ENCODE measurements at places on chromosomes 12 and 14. TPM values are rescaled to one million over a fixed set of nuclear protein-coding genes. Genes with fewer than 3 reads are reported as not detected.
A peak's percentile ranks its signal among the peaks of the same experiment; 100 is the strongest.

DNA sequence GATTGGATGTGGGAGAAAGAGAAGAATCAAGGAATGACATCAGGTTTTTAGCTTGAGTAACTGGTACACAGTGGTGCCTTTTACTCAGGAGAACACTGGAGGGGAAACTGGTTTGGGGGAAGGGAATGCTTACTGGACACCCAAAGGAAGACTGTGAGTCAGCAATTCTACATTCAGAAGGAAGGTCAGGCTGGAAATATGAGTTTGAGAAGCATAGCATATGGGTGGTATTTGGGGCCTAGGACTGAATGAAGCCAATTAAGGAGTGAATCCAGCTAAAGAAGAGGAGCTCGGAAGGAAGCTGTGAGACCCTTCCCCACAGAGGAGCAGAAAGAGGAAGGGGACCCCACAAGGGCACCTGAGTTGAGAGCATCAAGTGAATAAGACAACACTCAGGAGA, 35.4 kb downstream of the DMAC2L start:
- no peaks in the 10 kb centered on the region for H3K27me3 ChIP-seq
- no peaks in the 10 kb centered on the region for H3K36me3 ChIP-seq
- H3K4me1 ChIP-seq, result peaks cover 16% of the 10 kb centered on the region
- no peak overlapping the region for H3K4me3 ChIP-seq

DNA sequence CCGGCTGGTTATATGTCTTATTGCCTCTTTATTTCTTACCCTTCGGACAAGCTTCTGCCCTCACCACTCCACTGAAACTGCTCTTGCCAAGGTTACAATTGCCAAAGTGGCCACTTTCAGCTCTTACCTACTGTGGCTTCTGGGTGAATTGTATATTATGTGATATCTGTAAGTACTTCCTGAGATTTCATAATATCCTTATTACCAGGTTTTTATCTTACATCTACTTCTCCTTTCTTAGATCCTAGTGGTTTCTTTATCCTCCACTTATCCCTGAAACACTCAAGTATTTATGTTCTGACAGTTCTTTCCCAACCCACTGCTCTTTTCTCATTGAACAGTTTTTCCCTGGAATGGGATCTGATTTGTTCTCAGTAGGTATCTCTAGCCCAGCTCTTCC, 10.5 kb downstream of the CELA1 start:
- H3K36me3 ChIP-seq, result no peaks in the 10 kb centered on the region
- no peaks in the 10 kb centered on the region for H3K27me3 ChIP-seq
- no peak overlapping the region for H3K4me3 ChIP-seq
- no peak overlapping the region for H3K27ac ChIP-seq

GRCh38 chr14:66643344-66643743, 135.4 kb downstream of the GPHN start:
- H3K4me1 ChIP-seq, result peaks cover 9% of the 10 kb centered on the region
- no peak for DNase-seq
- H3K36me3 ChIP-seq, result no peaks in the 10 kb centered on the region
- H3K4me3 ChIP-seq, result no peak overlapping the region
- no peaks in the 10 kb centered on the region for H3K27me3 ChIP-seq

GRCh38 chr12:92561543-92561899, 141.3 kb upstream of the PLEKHG7 start:
- H3K4me1 ChIP-seq, result peaks cover 5% of the 10 kb centered on the region
- no peak for DNase-seq
- no peaks in the 10 kb centered on the region for H3K27me3 ChIP-seq
- no peak overlapping the region for H3K27ac ChIP-seq
- H3K4me3 ChIP-seq, result no peak overlapping the region
- no peaks in the 10 kb centered on the region for H3K36me3 ChIP-seq

DNA sequence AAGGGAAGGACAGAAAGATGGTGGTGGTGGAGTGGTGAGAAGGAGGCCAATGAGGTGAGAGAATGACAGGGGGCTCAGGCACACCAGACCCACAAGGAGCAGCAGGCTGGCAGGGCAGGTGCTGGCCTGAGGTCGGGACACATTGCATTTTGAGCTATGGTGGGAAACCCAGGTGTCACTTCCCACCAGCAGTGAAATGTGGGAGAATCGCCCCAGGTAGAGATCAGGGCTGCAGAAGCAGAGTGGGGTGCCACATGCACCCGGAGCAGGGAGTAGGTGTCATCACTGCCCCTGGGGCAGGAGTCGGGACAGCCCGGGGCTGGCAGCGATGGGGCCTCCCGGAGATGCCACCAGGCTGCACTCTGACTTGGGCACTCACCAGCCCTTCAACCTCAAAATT, 315.8 kb downstream of the BCL11B start:
- no peak for DNase-seq
- H3K27me3 ChIP-seq, result no peaks in the 10 kb centered on the region
- peaks cover 11% of the 10 kb centered on the region for H3K4me1 ChIP-seq
- no peak overlapping the region for H3K4me3 ChIP-seq

DNA sequence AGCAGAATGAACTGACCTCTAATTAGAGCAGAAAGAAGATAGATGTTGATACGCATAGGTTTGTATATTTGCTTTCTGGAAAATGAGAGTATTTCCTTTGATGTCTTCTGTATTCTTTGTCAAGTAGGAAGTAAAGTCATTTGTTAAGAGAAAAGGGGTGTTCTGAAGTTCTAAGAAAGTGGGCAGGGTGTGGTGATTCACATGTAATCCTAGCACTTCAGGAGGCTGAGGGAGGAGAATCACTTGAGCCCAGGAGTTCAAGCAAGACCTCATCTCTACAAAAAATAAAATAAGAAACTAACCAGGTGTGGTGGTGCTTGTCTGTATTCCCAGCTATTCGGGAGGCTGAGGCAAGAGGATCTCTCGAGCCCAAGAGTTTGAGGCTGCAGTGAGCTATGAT, 2.8 kb downstream of the RHNO1 start:
- no peaks in the 10 kb centered on the region for H3K27me3 ChIP-seq
- H3K27ac ChIP-seq, result peak overlapping the region; percentile 79
- H3K36me3 ChIP-seq, result peaks cover 10% of the 10 kb centered on the region
- no peak for DNase-seq
- H3K4me3 ChIP-seq, result no peak overlapping the region

DNA sequence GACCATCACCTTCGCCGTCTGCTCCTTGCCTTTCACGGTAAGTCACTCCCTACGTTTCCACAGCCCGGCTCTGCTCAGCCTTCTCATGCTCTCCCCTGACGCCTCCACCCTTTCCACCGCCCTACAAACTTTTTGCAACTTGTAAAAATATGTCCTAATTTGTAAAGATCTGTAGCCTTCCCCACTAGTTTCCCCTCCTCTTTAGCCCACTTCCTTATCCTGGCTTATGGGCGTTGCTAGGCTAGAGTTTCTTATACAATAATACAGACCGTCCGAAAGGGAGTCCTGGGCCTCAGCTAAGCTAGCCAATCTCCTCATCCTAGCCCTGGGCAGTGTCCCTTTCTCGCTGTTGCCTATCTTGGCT, 1.2 kb downstream of the PTGER2 start:
- H3K36me3 ChIP-seq, result 0 out of 2 replicates have a peak, but pooled peaks cover 2% of the 10 kb centered on the region
- H3K27ac ChIP-seq, result no peak overlapping the region
- peak overlapping the region; percentile 93 for H3K4me3 ChIP-seq
- H3K4me1 ChIP-seq, result peaks cover 28% of the 10 kb centered on the region

DNA sequence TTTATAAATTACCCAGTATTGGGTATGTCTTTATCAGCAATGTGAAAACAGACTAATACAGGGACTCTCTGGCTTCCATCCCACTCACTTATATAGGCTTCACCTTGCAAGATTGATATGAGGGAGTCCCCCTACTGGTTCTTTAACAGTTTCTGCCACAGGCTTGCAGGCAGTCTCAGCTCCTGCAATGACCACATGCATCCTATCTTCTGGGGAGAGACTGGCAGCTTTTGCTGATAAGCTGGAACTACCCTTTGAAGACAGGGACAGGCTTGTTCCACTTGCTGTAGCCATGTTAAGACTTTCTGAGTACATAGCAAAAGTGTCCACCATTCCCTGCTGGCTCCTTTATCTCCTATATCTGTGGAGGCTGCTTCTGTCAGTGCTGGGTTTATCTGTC, 531.7 kb upstream of the FLRT2 start:
- H3K4me3 ChIP-seq, result no peak overlapping the region
- H3K4me1 ChIP-seq, result no peaks in the 10 kb centered on the region
- H3K27me3 ChIP-seq, result no peaks in the 10 kb centered on the region
- no peaks in the 10 kb centered on the region for H3K36me3 ChIP-seq
- H3K27ac ChIP-seq, result no peak overlapping the region

DNA sequence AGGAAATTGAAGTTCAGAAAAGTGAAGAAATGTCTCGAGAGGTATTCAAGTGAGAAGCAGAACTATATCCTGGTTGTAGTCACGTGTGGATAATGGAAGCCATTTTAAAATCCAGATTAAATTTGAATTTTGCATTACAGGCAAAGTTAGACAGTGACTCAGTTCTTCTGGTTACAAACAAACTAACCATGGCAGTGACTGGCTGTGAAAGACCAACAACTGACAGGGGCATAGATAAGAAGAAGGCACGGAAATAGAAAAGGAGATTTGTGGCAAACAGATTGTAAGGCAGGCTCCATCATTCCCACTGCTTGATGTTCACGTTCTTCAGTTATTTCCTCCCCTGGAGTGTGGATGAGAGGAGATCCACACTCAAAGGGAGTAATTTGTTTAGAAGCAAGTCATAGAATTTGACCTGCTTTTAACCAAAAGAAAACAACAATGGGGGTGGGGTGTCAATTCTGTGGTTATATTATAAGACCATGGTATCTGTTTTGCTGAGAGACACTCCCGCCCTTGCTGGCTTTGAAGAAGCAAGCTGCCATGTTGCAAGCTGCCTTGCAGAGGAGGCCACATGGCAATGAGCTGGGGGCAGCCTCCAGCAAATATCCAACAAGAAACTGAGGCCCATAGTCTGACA, 795.3 kb downstream of the VRK1 start:
- no peak overlapping the region for H3K27ac ChIP-seq
- H3K36me3 ChIP-seq, result no peaks in the 10 kb centered on the region

DNA sequence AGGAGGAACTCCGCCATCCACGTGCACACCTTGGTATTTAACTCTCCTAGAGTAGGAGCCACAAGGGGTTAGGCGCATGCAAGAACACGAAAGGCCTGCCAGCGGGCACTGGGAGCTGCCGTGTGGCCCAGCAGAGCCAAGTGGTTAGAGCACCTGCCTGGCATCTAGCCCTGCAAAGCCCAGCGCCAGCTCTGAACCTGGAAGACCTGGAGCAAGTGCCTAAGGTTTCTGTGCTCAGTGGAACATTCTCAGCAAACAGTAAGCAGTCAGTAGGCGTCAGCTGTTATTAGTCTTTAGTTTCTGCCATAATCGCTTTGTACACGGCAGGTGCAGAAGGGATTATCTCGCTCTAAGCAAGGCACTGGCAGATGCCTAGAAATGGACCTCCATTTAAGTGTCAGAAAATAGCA, 55.4 kb downstream of the SETD3 start:
- H3K27me3 ChIP-seq, result no peaks in the 10 kb centered on the region
- H3K4me1 ChIP-seq, result peaks cover 53% of the 10 kb centered on the region
- peaks cover 26% of the 10 kb centered on the region for H3K36me3 ChIP-seq
- H3K27ac ChIP-seq, result peak overlapping the region; percentile 57
- DNase-seq, result no peak

DNA sequence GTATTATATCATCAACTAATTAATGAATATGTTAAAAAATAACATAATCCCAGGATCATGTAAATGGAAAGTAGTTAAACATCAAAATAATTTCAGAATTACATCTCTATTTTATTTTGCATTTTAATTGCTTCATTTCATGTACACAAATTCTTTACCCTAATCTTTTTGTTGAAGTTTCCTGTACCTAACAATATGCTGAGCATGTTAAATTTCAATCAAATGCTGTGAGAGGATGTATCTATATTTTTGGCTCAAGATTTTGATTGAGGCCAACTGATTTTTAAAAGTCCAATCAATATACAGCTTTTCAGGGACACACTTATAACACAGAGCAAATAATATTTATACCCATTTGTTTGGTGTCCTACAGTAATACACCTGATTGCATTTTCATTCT, 6.4 kb downstream of the GPRC5D start:
- no peaks in the 10 kb centered on the region for H3K4me1 ChIP-seq
- no peaks in the 10 kb centered on the region for H3K27me3 ChIP-seq
- H3K4me3 ChIP-seq, result no peak overlapping the region
- no peaks in the 10 kb centered on the region for H3K36me3 ChIP-seq
- no peak for DNase-seq
- H3K27ac ChIP-seq, result no peak overlapping the region

- peaks cover 52% of the 10 kb centered on the region for H3K27me3 ChIP-seq
- H3K4me3 ChIP-seq, result no peak overlapping the region
- no peak overlapping the region for H3K27ac ChIP-seq
- peaks cover 3% of the 10 kb centered on the region for H3K36me3 ChIP-seq
- H3K4me1 ChIP-seq, result peaks cover 6% of the 10 kb centered on the region
These were observed 2.8 kb upstream of the MDGA2 start for GRCh38 chr14:47678157-47678556.

DNA sequence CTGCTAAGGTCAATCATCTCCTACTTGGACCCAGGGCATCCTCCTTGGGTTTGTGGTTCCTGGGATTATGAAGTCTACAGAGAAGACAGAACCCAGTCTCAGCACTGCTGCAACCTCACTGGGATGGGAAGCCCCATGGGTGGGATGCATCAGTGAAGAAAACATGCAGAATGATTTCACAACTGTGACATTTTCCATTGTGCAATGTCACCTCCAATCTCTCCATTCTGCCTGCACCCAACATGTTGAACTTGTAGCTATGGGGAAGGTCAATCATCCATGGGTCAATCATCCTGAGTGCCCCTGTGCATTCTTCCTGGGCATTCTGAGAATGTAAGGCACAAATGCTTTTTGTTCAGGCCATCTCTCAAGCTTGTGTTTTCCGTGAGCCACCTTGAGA, 1004.4 kb upstream of the TMEM132C start:
- H3K27ac ChIP-seq, result no peak overlapping the region
- DNase-seq, result no peak
- H3K36me3 ChIP-seq, result peaks cover 67% of the 10 kb centered on the region

DNA sequence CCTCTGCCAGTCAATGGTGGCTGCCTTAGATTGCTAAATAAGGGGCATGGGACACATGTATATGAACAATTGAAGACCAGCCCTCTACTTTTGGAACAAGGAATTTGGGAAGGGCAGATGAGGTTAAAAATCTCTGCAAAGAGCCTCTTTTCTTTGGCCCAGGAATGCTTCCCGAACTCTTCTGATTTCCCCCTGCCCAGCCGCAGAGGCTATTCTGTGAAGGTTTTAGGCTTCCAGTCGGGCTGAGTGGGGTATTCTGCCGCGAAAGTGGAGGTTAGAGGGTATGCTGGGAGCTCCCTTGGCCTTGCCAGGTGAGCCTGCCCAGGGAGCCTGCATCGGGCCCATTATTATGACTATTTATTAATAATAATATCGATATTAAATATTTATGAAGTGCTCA, 1.2 kb downstream of the POU6F1 start:
- no peak for DNase-seq
- H3K4me3 ChIP-seq, result peak overlapping the region; percentile 69
- peaks cover 3% of the 10 kb centered on the region for H3K36me3 ChIP-seq
- H3K27ac ChIP-seq, result peak overlapping the region; percentile 85
- peaks cover 18% of the 10 kb centered on the region for H3K4me1 ChIP-seq
- H3K27me3 ChIP-seq, result no peaks in the 10 kb centered on the region

Gene NPFF
- 0.57 TPM for total RNA-seq

Gene WNT1
- total RNA-seq, result not detected

Gene DYNLL1
- total RNA-seq, result 470 TPM

Gene ESPL1
- total RNA-seq, result 48.5 TPM

All from WTC11 (cell line).